ENCODE measurements at places on chromosomes 13 and 19.

DNA sequence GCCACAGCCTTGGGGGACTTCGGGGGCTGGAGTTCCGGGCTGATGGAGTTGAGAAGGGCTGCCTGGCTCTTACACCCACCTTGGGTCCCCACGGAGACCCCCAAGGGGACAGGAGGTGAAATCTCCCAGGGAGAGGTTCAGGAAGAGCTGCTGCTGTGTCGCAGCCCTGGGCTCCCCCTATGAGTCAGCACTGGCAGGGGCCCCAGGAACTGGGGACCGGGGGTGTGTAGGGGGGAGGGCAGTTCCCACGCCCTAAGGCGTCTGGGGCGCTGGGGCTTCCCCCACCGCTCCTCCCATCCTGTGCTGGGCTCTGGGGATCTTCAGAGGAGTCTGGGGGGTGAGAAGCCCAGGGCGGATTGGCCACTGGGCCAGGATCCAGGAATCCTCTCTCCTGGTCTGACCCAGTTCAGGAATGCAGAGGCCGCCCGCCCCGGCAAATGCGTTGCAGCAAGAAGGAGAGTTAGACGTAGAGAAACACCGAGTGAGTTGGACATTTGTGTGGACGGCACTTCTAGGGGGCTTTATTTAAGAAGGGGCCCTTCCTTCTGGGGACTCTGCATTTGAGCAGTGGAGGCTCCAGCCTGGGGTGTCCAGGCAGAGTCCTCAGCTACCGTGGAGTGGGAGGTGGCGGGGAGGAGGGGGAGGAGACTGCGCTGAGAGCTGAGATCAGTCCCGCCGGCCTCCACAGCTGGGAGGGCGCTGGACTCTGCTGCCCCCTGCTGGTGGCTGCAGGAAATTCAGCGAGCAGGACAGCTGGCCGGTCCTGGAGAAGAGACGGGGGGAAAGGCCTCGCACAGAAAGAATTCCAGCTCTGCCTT is 15.0 kb upstream of the NANOS3 start:
- DNase-seq, result peak; percentile 89

DNA sequence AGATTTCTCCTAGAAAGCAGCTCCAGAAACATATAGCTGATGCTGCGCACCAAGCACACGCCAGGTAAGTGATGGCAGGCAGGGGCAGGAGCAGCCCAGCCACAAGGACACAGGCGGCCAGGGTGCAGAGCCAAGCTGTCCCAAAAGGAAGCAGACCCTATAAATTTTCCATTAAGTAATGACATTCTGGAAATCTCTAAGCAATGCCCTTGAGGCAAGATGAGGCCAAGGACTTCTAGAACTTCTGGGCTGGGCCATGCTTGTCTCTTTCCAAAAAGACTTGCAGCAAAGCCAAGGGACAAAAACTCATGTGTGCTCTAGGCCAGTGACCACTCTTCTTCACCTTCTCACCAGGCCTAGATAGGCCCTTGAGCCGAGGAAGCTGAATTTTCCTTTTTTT is 42.2 kb upstream of the EPHX3 start:
- DNase-seq, result no peak

DNA sequence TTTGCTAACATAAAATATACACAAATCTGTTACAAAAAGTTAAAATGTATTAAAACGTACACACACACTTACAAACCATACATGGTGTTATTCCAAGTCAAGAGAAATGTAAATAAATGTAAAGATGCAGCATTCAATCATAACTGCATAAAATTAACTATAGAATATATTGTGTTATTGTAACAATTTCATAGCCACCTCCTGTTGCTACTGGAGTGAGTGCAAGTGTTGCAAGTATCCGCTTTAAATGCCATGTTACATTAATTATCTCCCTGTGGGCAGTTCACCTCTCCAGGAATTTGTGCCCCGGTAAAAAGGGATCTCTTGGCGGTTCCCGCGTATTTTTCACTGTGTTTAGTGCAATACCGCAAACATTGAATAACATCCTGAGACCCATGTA is 3.5 kb upstream of the INSR start:
- no peak for DNase-seq

DNA sequence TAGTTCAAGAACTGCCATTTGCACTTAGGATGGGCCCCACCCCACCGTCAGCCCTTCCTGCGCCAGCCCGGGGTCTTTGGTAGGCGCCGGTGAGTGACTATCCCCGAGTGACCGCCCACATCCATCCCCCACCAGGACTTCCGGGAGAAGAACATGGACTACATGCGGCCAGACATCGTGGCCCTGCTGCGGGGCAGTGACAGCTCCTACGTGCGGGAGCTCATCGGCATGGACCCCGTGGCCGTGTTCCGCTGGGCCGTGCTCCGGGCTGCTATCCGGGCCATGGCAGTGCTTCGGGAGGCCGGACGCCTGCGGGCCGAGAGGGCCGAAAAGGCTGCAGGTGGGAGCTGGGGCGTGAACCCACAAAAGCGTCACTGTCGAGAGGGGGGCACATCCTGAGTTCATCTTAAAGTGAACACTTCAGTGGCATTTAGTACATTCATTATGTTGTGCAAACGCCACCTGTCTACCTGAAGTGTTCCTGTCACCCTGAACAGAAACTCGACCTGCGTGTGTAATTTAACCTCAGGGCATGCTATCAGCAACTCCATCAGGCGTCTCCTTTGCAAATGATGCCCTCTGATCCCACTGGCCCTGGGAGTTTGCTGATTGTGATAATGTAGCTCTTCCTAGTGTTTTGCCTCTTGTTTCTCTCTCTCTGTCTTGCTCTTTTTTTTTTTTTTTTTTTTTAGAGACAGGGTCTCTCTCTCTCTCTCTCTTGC is 42.4 kb upstream of the USE1 start:
- no peak for DNase-seq

DNA sequence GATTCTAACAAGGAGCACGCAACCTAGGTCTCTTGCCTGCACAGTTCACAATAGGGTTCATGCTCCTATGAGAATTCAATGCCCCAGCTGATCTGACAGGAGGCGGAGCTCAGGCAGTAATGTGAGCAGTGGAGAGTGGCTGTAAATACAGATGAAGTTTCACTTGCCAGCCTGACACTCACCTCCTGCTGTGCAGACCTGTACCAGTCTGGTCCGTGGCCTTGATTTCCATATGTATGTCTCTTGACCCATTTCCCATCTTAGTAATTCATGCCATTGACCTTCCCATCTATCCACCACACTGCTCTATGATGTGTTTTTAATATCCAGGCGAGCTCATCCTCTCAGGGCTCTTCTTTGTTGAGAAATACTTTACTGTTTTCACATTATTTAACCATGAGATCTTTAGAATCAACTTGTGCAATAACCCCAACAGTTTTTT is 95.2 kb downstream of the LRCH1 start:
- DNase-seq, result no peak

GRCh38 chr19:15320116-15320515 is 12.2 kb downstream of the BRD4 start:
- no peak for DNase-seq

GRCh38 chr13:93244918-93245280 is 18.3 kb downstream of the GPC6 start:
- DNase-seq, result no peak

- no peak for DNase-seq
Observed at GRCh38 chr13:30034458-30034795, 184.0 kb upstream of the UBL3 start.

- no peak for DNase-seq
Observed at GRCh38 chr13:45104261-45104660, 16.0 kb upstream of the GTF2F2 start.

All from substantia nigra (tissue), 51 donors.